M059J (cell line): ENCODE measurements at places on chromosomes 1 and 21.

- peak; percentile 70 for DNase-seq
Measured at GRCh38 chr1:184272175-184272866, 114.5 kb upstream of the C1orf21 start.

DNA sequence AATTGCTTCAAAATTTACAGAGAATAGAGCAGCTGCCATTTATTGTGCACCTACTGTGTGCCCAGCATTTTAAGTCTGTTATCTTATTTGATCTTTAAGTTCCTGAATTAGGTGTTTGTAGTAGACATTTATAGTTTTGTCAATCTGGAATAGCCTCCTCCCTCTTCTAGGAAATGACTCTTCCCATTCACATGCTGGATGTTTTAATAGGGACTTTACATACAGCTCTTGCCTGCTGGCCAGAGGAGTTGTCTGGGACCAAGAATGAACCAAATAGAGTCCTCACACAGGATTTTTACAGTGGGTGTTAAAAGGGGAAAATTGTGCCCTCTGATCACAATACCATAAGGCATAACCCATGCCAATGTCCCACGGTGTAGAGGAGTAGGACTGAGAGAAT lies 367.1 kb downstream of the PDE4B start:
- DNase-seq = no peak

GRCh38 chr1:109959974-109960744 lies 24.4 kb upstream of the AHCYL1 start:
- DNase-seq = peak; percentile 76

DNA sequence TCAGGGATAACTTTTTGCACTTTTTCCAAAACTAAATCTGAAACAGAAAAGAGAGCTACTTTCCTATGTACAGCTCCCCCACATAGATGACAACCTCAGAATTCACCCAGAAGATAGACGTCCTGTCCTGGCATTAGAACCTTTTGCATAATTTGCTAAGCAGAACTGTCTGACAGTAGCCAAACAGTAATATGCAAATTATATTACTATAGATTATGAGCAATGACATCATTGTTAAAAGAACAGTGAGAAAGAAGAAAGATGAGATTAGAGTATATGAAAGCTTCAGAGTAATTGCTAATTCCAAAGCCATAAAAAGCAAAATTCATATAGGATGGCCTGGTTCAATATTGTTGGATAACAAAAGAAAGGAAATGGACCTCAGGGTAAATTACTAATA lies 43.7 kb downstream of the SLC44A5 start:
- no peak for DNase-seq

GRCh38 chr1:232880354-232880753 lies 70.1 kb upstream of the NTPCR start:
- DNase-seq = no peak

GRCh38 chr1:174939775-174940545 lies 59.8 kb upstream of the CACYBP start:
- DNase-seq = no peak

GRCh38 chr1:177589166-177589565 lies 380.7 kb downstream of the SEC16B start:
- DNase-seq = no peak

- no peak for DNase-seq
Measured at GRCh38 chr21:26739189-26739588, 106.0 kb downstream of the ADAMTS1 start.

GRCh38 chr1:6947952-6948351 lies 162.7 kb downstream of the CAMTA1 start:
- DNase-seq = no peak

GRCh38 chr1:154091706-154092105 lies 63.2 kb downstream of the NUP210L start:
- DNase-seq = no peak

DNA sequence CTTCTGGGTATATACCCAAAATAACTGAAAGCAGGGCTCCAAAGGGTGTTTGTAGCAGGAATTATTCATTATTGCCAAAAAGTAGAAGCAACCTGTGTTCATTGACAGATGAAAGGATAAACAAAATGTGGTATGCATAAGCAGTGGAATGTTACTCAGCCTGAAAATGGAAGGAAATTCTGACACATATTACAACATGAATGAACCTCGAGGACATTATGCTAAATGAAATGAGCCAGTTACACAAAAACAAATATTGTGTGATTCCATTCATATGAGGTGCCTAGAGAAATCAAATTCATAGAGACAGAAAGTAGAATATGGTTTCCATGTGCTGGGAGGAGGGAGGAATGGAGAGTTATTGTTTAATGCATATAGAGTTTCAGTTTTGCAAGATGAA lies 86.3 kb upstream of the ARTN start:
- DNase-seq = no peak

- DNase-seq = no peak
Measured at GRCh38 chr1:111471012-111471411, 2.8 kb upstream of the C1orf162 start.

DNA sequence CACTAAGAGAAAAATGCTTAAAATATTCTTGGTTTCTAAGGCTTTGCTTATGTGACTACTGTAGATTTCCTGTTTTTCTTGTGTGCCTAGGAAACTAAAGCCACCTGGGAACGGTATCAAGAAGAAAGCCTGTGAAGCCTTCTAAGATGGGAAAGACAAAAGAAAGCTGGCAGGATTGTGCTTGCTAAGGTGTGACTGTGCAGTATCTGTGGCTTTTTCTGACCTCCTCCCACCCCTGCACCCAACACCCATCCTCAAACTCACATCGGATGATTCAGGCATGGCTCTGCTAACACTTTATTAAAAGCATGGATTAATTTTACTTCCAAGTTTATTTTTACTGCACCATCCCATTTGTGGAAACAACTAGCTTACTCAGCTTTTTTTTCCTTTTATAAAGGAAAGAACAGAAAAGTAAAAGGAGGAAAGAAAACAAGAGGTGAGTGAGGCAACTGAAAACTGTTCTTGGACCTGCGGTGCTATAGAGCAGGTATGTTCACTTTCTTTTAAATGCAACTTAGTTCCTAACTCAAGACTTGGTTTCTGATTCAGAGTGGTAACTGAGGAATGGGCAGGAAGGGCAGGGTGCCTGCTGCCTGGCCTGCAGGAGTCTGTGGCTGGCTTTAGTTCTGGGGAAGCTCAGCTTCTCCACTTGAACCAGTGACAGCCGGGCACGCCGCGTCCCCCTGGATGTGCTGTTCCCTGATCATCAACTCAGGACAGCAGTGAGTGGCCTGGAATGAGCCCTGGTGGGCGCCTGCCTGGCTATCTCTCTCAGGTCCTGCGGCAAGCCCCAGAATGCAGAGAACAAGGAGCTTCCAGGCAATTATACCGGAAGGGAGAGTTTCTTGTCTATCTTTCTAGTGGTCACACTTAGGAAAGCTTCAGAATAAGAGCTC lies at the start of gene GBP6:
Gene GBP6, plus strand, starts transcription at position 422 of the 899 bp plus-strand sequence. CDS start 4,493 bp downstream, outside the sequence.
- DNase-seq = peak; percentile 63

DNA sequence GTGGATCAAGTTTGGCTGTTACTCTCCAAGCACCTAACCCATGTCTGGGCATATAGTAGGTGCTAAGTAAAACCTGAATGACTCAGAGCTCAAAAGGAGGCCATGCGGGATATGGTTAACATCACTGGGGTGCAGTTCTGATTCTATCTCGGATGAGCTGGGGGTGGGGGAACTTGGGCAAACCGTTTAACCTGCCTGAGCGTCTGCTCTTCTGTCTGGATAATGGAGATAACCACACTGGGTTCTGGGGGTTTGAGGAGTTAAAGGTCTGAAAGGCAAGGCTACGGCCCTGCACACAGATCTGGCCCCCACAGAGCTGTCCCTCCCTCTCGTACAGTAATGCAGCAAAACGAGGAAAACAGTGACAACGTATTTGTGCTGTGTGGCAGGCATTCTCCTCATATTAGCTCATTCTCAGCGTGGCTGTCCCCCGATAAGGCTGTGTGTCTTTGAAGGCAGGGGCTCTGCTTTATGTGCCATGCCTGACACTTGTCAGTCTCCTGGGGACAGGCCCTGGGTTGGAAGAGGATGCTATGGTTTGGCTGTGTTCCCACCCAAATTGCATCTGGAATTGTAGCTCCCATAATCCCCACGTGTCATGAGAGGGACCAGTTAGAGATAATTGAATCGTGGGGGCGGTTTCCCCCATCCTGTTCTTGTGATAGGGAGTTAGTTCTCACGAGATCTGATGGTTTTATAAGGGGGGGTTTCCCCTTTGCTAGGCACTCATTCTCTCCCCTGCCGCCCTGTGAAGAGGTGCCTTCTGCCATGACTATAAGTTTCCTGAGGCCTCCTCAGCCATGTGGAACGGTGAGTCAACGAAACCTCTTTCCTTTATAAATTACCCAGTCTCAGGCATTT lies 6.8 kb upstream of the ALDH4A1 start:
- no peak for DNase-seq
